Smooth muscle cell of the brain vasculature (primary cell): ENCODE measurements at places on chromosomes 1 and 21.

GRCh38 chr1:25732821-25733220 is 67.2 kb upstream of the SELENON start:
- DNase-seq, result no peak

DNA sequence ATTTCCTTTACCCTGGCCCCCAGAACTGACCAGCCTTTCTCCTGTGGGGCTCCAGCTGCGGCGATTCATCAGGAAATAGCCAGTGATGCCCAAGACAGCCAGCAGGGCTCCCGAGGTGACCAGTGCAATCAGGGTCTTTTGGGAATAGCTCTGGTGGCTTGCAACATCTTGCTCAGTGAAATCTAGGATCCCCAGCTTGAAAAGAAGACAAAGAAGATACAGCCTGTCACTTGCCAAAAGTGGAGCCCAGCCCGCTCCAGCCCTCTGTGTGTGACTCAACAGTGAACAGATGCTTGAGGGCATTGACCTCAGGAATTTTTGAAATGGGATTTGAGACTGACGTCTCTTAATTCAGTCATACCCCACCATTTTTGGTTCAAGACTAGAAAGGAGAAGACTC is 22.3 kb downstream of the CD34 start:
- no peak for DNase-seq

- DNase-seq, result no peak
Observed at GRCh38 chr1:232471250-232471649, 158.7 kb downstream of the SIPA1L2 start.

- DNase-seq, result no peak
Observed at GRCh38 chr21:41689289-41689583, 77.6 kb downstream of the RIPK4 start.

DNA sequence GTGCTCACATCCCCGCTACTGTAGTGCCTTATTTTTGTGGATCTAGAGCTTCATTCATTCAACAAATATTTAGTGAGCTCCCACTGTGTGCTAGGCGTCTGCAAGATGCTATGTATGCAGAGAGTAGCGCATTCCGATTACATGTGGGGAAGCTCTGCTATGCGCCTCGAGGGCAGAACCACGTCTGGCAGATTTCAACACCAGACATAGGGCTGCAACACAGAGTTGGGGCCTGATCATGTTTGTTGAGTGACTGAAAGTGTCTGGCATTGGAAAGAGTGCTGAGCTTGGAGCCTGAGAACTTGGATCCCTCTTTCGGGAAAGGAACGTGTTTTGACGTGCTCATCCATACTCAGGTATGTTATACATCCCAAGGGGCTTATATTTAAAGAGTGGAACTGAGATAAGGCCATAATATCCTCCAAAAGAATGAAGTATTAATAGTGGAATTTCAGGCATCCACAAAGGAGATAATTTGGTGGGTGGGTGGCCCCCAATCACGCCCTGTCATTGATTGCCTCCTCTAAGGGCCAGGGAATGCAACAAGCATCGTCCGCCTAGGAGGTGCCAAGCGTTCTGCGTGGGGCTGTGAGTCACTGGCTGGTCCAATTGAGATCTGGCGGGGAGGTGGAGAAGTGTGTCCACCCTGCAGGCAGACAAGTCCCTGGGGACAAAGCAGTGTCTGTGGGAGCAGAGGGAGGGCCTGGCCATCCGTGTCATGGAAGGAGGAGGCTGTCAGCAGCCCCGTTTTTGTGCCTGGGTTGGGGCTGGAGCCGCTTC is 62.8 kb upstream of the ZBTB40 start:
- no peak for DNase-seq

DNA sequence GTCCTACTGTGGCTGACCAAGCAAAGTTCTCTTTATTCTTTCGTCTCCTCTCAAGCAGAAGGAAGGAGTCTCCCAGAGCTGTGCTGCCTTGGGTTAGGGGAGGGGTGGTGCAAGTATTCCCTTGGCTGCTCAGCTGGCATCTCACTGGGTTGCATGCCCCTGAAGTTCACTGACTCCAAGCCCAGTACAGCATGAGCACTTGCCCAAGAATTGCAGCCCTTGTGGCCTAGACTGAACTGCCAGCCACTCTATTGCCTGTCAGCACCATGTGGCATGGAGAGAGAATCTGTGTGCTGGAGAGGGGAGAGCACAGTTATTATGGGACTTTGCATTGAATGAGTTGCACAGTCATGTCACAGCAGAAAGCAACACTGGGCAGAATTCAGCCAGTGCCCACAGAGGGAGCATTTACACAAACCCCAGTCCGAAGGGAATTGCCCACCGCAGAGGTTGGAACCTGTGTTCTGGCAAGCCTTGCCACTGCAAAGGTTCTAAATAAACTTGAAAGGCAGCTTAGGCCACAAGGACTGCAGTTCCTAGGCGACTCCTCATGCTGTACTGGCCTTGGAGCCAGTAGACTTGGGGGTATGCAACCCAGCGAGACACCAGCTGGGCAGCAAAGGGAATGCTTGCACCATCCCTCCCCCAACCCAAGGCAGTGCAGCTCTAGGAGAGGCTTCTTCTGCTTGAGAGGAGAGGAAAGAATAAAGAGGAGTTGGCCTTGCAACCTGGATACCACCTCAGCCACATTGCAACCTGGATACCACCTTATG is 28.8 kb downstream of the DR1 start:
- no peak for DNase-seq

DNA sequence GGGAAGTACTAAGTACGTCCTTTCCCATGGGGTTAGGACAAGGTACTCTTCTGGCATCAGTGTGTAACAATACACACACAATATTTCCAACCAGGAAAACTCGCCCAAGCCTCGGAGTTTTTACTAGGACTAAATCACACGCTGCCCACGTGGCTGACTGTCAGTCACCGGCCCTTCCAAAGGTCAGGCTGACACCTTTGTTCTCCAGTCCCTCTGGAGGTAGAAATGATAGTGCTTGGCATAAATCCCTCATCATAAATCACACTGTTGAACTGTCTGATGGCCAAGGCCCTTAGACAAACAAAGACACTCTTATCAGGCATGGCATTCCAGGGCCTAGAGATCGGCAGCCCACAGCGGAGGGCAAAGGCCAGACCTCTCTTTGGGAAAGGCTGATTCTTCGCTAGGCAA is 16.9 kb upstream of the SLAMF9 start:
- no peak for DNase-seq

DNA sequence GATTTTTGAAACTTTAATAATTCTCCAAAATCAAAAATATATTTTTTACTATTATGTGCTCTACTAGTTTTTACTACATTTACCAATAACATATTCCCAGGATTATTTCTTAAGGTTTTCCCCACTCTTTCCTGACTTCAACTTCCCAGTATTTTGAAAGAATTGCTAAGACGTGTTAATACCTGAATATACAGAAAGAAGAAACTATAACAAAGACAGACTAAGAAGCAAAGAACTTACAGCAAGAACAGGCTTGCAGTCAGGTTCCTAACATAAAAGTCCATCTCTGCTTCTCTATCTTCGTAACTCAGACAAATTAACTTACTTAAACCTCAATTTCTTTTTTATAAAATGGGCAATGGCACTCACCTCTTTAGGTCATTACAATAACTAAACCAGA is 63.2 kb downstream of the SRSF11 start:
- no peak for DNase-seq

DNA sequence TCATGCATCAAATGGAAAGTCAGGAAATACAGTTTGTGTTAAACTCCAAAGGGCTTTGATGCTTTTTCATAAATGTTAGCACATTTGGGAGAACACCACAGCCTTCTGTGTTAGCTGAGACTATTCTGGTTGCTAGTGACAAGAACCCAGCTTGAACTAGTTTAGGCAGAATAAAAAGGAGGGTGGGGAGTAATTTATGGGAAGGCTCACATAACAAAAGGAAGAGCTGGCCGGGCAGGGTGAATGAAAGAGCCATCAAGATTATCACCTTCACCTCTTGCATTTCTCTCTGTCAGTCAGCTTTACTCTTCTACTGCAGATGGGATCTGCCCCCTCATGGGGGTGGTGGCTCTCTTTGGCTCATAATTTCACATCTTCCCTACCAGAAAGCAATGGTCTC is 75.4 kb upstream of the VTCN1 start:
- no peak for DNase-seq

GRCh38 chr1:33142483-33143064 is 39.3 kb downstream of the TRIM62 start:
- DNase-seq, result no peak

- no peak for DNase-seq
Observed at GRCh38 chr1:239804266-239804665, 287.4 kb upstream of the FMN2 start.

- DNase-seq, result no peak
Observed at GRCh38 chr1:208757846-208758245, 513.7 kb upstream of the PLXNA2 start.

GRCh38 chr1:187665483-187665882 is 836.7 kb downstream of the PLA2G4A start:
- no peak for DNase-seq

DNA sequence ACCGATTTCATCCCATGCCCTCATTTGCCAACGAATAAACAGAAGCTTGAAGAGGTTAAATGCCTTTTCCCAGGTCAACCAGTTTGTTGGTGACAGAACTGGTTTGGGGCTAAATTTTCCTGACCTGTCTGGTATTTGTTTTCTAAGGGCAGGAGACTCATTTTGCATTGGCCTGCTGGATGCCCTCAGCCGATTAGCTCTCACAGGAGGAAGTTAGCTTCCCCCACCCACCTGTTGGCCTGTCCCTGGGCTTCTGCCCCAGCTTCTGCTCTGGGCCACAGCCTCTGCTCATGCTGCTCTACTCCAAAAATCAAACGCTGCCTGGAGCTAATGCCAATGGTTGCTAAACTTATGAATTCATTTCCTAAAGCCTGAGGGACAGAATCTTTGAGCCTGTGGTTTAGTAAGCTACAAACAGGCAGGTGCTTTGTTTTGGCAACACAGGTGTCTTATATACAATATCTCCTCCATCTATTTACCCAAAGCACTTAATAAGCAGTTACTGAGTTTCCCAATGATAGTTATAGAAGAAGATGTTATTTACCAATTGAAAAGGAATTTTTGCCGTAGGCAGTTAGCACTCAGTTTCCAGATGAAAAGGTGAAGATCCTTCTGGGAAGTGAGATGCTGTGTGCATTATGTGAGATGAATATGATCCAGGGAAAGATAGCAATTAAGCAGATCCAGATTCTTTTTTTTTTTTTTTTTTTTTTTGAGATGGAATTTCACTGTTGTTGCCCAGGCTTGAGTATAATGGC is 82.3 kb downstream of the TM2D1 start:
- DNase-seq, result no peak

GRCh38 chr1:73593804-73594203 is 604.2 kb downstream of the LRRIQ3 start:
- DNase-seq, result no peak

GRCh38 chr1:158969166-158969565 is 37.8 kb downstream of the PYHIN1 start:
- no peak for DNase-seq

DNA sequence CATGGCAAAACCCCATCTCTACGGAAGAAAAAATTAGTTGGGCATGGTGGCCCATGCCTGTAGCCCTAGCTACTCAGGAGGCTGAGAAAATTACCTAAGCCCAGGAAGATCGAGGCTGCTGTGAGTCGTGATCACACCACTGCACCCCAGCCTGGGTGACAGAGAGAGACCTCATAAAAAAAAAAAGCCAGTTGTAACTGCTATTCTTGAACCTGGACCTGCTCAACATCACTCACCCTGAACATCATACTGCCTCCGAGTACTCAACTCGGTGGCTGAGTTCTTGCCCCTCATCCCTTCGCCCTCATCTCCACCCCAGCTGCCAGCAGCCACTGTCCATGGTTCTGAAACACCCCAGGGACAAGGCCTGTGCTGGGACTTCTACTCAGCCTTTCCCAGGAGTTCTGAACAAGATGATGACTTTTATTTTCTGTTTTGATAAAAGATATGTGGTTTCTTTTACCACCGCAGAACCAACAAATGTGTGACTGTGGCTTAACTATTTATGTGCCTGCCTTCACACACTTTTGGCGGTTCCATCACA is 5.4 kb upstream of the DISP3 start:
- no peak for DNase-seq

GRCh38 chr1:8061673-8062386 is 35.7 kb upstream of the ERRFI1 start:
- DNase-seq, result no peak

DNA sequence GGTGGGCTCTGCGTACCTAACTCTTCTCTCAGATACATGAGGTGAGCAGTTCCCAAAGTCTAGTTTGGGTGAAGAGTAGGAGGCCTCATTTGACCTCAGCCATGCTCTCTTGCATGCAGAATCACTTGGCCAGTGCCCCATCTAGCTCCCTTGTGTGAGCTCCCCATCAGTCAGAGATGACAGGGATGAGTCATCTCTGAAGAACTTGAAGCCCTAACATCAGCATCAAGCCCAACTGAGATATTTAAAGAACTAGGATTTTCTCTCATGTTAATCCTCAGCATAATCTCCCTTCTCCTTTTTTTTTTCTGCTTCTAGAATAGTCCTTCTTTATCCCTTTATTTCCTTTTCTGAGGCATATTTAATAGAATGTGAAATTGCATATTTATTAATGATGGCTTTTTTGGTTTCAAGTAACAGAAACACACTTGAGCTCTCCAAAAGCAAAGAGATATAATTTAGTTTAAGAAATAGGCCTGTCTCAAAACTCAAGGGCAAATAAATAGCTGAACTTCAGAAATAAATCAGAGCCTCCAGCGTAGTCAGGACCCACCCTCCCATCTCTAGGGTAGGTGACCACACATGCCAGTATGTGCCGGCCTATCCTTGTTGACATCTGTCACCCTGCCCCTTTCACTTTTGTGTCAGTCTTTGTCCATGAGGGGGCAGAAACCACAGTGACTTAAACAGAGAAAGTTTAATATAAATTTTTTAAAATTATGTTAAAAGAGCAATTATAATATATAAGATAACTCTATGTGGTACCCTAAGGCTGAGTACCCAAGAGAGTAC is 112.3 kb downstream of the TSEN15 start:
- no peak for DNase-seq

- DNase-seq, result no peak
Observed at GRCh38 chr1:232034556-232034955, 408.0 kb downstream of the DISC1 start.

DNA sequence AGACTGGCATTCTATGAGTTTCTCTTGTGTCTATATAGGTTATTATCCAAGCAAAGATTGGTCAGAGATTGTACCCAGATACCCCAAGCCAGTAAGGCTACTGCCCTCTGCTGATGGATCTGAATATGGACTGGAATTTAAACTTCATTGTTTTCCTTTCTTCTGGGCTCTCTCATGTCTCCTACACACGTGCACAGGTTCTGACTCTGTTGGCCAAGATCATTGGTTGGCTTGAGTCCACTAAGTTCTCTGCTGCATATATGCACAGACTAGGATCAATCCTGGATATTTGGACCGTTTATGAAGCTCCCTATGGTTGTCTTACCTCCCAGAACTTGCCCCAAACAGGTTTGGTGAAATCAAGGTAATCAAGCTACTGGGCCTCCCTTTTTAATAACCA is 69.7 kb downstream of the CC2D1B start:
- DNase-seq, result no peak
